Activated naive CD4-positive, alpha-beta T cell treated with Interleukin-2 at 50 U/mL for 16 hours (primary cell): ENCODE measurements at places on chromosomes 6 and 20.

DNA sequence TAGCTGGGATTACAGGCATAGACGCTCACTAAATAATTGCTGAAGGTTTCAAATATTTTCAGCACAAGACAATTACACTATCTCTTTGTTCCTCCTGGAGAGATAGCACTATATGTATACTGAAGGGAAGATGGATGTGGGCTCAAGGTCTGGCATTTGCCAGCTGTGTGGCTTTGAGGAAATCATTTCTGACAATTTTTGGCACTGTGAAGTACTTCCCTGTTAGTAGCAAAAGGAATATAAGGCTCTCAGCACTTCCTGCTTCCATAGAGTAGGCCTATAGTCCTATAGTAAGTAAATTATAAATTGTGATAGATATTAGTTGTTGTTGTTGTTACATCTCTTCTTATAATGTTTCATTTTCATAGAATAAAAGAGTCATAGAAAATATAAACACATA lies 271.1 kb downstream of the SAMD5 start:
- DNase-seq, result no peak

- no peak for DNase-seq
Measured at GRCh38 chr6:46325561-46326530, 155.1 kb upstream of the ENPP5 start.

DNA sequence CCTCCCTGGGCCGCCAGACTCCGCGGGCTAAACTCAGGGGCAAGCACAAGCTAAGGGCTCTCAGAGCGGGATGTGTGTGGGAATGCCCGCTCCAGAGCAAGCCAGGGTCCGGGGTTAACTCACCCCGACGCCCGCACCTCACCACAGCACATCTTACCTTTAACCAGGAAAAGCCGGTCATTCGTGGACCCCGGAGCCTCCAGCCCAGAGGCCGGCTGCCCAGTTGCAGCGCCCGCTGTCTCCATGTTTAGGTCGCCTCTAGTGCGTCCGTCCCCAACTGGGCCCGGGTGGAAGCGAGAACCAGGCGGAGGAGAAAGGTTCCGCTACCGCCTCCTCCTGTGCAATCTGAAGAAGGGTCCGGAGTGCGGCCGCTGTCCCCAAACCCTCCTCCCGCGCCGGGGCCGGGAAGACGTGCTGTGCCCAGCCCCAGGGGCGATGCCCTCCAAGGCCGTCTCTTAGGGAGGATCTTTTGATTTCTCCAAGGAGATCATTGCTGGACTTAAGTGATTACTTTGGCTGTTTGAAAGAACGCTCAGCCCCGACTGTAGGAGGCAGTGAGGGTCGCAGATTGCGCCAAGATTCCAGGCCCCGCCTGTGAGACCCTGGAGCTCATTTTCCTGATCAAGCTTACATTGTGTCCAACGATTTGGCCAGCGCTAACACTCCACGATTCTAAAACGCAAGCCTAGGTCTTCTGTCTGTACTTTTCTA lies at the start of gene TMEM242:
Gene TMEM242, minus strand, starts transcription at position 265 of the 711 bp plus-strand sequence. Its CDS starts 20 bp downstream, at position 245.
- DNase-seq, result peak; percentile 93

- no peak for DNase-seq
Measured at GRCh38 chr20:62773845-62774714, 22.2 kb upstream of the MRGBP start.

DNA sequence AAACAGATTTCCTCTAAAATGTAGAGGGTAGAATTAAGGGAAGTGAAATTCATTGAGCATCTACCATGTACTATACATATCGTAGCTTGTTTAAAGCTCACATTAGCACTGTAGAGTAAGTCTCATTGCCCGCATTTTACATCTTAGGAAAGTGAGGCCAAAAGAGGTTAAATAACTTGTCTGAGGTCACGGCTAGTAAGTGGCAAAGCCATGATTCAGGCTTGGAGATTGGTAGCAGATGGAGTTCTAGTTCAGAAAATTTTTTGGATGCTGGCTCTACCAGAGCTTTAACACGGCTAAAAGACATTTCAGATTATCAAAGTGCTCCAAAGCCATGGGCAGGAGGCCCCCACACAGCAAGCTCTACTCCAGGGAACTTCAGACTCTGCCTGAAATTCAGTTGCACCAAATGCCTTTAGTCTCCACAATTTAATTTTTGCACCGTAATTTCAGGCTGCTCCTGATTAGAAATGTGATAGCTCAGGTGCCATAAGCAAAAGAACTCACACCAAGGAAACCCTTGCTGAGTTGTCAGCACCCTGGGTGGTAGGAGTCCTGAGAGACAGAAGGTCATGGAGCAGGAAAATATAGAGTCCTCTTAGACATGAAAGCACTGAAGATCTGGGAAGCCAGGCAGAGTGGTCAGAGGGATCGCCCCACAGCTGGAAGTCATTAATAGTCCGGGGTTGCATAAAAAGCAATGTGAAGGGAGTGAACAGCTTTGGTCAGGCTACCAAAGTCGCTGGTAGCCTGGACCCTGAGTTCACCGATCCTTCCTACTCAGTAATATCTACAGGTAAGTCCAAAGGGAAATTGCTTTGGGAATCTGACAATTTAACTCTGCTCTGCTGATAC lies 55.2 kb upstream of the ASIP start:
- DNase-seq, result no peak

DNA sequence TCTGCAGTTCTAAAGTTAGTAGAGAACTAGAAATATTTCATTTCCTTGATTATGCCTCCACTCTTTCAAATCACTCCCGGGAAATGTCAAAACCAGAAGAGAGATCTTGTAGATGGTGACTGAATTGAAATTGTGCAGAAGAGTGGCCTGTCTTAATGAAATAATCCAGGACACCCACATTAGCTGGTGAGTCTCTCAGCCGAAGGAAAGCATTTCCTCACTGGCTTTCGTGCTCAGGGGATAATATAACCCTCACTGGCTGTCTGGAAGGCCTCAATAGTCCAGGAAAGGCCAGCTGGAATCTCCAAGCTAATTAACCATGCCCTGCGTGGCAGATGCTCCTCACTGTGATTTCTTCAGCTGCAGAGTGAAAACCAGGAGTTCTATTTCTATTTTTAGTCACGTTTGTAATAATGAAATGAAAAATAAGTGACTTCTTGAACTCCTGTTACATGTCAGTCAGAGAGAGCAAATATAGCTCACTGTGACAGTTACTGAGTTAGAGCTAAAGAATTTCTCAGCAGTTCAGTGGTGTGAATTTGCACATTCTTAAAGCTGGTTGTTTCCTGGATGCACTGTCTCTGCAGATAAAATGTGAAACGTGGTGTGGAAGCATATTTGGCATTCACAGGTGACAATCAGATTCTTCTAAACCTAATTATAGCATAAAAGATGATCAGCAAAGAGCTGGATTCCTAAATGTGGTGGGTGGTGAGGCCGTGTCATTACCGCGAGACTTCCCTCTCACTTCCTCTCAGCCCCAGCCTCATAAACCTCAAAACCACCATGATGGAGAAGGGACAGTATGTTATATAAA lies 211.7 kb downstream of the LMBRD1 start:
- no peak for DNase-seq

DNA sequence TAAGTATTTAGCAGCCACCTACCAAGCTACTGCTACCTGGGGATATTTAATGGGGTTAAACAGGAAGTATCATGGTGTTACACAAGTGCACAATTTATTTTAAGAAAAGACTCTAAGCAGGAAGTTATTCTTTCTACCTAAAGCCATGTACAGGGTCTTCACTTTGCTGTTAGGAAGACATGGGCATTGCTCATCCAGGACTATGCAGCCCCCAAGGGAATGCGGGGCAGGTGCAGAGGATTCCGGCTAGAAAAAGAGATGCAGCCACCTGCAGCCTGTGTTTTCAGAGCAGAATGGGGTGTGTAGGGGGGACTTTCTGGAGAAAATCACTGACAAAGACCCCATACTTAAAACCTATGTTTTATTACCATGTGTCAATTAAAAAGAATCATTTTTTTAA lies 399.1 kb upstream of the NOX3 start:
- no peak for DNase-seq

DNA sequence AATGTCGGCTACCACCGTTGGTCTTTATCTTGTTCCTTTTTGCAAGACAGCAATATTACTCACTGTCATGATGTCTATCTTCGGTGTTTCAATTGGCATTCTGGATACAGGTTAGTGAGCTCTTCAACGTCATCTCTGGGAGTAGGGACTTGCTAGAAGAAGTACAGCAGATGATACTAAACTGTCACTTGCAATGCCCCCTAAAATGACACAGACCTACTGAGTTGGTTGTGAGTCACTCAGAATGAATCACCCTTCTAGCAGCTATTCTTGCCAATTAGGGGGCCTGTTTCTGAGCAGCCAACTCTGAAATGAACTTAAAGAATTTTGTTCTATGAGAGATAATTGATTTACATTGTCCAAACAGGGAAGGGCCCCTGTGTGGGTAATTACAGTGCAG lies 176.5 kb downstream of the SLC16A10 start:
- DNase-seq, result no peak
